ENCODE measurements at places on chromosomes 5 and 9. TPM values are rescaled to one million over a fixed set of nuclear protein-coding genes. Genes with fewer than 3 reads are reported as not detected.

SLC4A9 gene
- total RNA-seq: not detected

DNA sequence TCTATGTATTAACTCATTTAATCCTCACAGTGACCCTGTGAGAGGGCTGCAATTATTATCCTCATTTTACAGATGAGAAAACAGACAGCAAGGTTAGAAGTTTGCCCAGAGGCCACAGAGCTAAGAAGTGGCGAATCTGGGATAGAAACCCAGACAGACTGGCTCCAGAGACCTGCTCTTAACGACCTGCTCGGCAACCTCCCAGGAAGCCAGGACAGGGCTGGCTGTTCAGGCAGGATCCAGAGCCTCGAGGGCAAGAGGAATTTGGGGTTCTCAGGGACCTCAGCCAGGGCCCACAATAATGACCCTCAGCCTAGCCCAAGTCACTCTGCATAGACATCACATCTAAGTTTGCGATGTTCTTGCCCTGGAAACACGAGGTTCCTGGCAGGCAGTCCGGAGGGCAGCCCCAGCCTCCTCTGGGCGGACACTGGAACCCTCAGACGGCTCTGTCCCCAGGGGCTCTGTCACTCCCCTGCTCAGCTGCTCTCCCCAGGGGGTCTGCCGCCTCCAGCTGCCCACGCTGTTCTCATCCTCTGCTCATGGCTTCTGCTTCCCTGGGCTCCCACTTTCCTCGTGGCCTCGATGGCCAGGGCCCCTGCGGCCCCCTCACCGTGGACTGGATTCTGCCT, 138.5 kb upstream of the ERCC6L2 start:
- H3K27ac ChIP-seq: no peak overlapping the region
- H3K4me1 ChIP-seq: no peaks in the 10 kb centered on the region
- H3K27me3 ChIP-seq: no peaks in the 10 kb centered on the region
- H3K36me3 ChIP-seq: no peaks in the 10 kb centered on the region
- DNase-seq: no peak

DNA sequence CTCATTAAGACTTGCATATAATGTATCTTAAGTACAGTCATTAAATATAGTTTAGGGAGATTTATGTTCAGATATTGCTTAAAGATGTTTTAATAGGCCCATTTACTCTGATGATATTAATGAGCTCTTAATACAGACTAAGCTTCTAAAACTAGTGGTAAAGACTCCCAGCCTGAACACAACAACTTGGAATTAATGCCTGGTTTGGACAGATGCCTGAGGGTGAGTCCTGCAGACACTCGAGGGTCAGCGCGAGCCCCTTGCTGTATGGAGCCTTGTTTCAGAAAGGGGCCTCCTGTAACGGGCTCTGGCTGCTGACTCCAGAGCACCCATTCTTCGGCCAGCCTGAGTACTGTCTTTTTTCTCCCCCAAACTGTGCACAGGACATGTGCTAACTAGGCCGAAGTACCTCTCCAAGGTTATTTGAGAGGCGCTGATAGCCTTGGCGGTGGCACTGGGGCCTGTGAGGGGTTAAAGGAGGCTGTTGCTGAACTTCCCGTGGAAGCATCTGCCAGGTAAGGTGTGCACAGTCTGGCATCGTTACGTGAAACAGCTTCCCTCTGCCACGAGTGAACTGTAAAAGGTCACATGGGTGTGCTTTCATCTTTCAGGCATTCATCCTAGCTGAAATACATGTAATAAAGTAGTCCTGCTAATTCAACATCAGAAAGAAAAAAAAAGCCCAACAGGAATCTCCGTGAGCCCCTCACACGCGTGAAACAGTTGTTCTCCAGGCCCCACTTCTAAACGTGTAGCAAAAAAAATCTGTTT, 113.4 kb downstream of the MVB12B start:
- H3K36me3 ChIP-seq: no peaks in the 10 kb centered on the region
- no peak for DNase-seq
- H3K4me3 ChIP-seq: no peak overlapping the region
- H3K27me3 ChIP-seq: no peaks in the 10 kb centered on the region
- H3K4me1 ChIP-seq: no peaks in the 10 kb centered on the region
- no peak overlapping the region for H3K27ac ChIP-seq

DNA sequence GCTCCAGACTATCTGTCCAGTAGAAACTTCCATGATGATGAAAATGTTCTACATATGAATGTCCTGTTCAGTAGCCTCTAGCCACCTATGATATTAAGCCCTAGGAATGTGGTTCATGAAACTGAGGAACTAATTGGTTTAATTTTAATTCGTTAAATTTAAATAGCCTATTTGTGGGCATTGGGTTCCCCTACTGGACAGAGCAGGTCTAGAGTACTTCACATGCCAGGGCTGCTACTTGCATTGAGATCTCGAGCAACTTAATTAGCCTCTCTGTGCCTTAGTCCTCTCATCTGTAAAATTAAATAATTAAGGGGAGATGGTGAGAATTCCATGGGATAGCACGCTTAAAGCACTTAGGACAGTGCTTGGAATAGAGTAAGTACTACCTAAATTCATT, 160.0 kb downstream of the PAPPA start:
- no peak overlapping the region for H3K27ac ChIP-seq
- no peaks in the 10 kb centered on the region for H3K4me1 ChIP-seq
- no peaks in the 10 kb centered on the region for H3K36me3 ChIP-seq
- H3K27me3 ChIP-seq: no peaks in the 10 kb centered on the region
- no peak overlapping the region for H3K4me3 ChIP-seq
- DNase-seq: no peak

DNA sequence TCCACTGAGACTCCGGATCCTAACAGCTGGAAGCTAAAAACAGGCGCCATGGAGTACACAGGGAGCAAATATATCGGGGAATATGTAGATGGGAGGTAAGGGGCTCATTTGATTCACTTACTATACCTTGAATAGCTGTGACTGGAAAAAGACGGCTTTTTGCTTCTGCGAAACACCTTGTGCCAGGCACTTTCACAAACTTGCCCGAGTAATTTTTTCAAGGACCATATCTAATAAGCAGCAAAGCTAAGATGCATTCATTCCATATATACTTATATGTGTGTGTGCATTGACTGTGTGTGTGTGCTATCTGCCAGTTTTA, 178 bp downstream of the MORN5 start:
- H3K27ac ChIP-seq: no peak overlapping the region
- peak overlapping the region; percentile 85 for H3K4me3 ChIP-seq
- no peaks in the 10 kb centered on the region for H3K4me1 ChIP-seq

- peaks cover 2% of the 10 kb centered on the region for H3K4me1 ChIP-seq
- no peaks in the 10 kb centered on the region for H3K27me3 ChIP-seq
- H3K4me3 ChIP-seq: no peak overlapping the region
- no peak overlapping the region for H3K27ac ChIP-seq
Observed at GRCh38 chr5:10626473-10627013, 62.7 kb downstream of the ANKRD33B start.

DNA sequence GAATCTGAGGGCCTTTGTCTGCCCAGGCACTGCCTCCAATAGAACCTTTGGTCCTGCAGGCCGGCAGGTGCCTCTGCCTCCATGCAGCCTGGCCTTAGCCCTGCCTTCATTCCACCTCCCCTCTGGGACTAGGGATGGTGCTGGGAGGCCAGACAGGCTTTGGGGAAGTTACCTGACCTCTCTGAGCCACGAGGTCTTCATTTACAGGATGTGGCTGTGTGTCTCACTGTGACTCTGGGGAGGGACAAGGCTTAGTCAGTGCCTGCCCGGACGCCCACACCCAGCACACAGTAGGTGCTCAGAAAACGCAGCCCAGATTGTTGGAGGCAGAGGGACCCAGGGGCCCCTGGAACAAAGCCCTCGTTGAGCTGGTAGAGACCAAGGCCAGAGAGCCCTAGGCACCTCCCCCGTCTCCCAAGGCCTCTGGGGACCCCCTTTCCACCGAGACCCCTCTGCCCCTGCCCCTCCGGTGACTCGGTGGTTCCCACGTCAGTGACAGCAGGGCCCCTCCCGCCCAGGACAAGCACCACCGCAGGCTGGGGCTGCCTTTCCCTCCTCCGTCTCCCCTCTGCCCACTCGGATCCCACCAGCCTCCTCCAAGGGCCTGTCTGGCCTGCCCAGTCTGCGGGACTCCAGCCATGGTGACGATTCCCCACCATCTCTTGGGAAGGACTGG, 46.9 kb upstream of the EGFL7 start:
- peaks cover 5% of the 10 kb centered on the region for H3K4me1 ChIP-seq
- no peak overlapping the region for H3K27ac ChIP-seq
- DNase-seq: no peak
- H3K27me3 ChIP-seq: no peaks in the 10 kb centered on the region
- H3K36me3 ChIP-seq: no peaks in the 10 kb centered on the region

GRCh38 chr9:80204054-80204453, 632.3 kb downstream of the TLE4 start:
- no peaks in the 10 kb centered on the region for H3K4me1 ChIP-seq
- H3K27me3 ChIP-seq: no peaks in the 10 kb centered on the region
- no peak overlapping the region for H3K27ac ChIP-seq
- no peak overlapping the region for H3K4me3 ChIP-seq

All from right lobe of liver (tissue), 6 donors.